ENCODE measurements at places on chromosomes 6 and 20.

DNA sequence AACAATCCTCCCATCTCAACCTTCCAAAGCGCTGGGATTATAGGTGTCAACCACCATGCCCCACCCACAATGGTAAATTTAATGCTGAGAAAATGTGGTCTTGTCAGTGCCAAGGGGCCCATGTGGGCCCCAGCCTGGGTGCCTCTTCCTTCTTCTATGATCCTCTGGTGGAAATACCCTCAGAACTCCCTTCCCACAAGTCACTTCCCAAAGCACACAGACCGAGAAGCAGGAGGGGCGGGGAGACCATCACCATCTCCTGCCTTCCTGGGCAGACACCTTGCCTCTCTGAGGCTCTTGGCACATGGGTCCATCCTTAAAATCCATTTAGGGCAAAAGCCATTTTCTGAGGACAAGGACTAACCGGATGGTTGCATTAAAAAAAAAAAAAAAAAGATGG lies 59.0 kb downstream of the NOL4L start:
- no peak for DNase-seq

- DNase-seq = no peak
Measured at GRCh38 chr20:14444106-14444505, 106.7 kb upstream of the FLRT3 start.

GRCh38 chr6:63904650-63905248 lies 269.1 kb downstream of the PHF3 start:
- DNase-seq = no peak

GRCh38 chr20:45206725-45207124 lies at the start of gene SEMG1:
Gene SEMG1, plus strand, starts transcription at chr20:45207033. Its CDS starts 21 bp downstream, at chr20:45207054.
- no peak for DNase-seq

DNA sequence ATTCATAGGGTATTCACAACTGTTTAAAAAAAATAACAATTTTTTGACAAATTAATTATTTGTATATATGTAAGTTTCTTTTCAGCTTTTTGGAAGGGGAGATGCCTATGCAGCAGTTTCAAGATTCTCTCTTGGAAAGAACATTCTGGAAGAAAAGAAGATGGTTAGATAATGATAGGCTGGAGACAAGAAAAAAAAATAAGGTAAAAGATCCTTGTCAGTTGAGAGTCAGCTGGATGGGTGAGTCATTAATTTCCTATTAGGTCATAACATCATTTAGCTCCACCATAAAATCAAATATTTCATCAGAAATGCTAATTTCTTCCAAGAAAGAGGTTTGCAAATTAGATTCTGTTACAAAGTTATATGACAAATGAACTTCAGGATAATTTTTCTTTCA lies 880.4 kb downstream of the EPHA7 start:
- no peak for DNase-seq

DNA sequence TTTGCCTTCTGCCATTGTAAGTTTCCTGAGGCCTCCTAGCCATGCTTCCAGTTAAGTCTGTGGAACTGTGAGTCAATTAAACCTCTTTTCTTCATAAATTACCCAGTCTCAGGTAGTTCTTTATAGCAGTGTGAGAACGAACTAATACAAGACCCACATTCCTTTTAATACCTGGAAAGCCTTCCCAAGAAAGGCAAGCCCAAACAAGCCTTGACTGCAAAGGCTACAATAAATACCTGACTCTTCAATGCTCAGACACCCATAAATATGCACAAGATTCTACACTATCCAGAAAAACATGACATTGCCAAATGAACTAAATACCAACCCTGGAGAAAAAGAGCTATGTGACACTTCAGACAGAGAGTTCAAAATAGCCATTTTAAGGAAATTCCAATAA lies 338.8 kb downstream of the HAO1 start:
- no peak for DNase-seq

DNA sequence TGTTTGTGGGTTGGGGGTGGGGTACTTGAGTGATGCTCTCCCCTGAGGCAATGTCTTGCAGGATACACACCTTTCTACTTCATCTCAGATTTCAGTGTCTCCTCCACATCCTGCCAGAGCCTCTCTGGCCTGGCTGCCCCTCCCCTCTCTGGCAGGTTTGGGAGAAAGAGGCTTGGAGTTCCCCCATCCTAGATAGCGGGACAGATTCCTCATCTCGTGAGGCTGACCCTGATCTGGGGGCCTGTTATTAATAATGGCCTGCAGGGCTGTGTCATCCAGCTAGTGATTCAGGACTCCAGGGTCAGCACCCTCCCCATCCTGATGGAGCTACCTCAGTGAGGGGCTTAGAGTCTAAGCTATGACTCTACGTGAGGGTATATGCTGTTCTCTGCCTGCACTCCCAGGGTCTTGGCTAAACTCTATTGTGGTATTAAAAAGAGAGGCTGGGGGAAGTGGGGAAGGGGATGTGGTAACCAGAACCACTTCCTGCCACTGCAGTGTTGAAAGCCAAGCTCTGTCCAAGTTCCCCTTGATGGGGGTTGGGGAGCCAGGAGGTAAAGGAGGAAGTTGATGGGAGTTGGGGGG lies 3.7 kb upstream of the MMP9 start:
- DNase-seq = no peak

- no peak for DNase-seq
Measured at GRCh38 chr6:27514906-27515495, 42.1 kb upstream of the ZNF184 start.

DNA sequence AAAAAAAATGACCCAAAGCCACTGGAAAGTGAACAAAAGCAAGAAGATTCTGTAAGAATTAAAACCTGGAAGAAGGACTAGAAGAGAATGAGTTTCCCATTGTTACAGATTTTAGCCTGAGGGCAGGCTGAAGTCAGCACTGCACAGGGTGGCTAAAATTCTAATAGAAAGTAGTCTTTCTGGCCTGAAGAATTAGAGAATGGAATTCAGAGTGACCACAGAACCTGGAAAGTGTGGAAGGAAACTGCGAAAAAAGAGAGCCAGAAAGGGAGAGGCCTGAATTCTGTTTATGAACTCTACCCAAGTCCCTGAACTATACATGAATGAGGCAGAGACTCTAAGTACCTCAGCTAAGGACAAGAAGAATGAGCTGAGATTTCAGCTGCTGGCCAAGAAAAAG lies 38.9 kb upstream of the FILIP1 start:
- no peak for DNase-seq
